ENCODE measurements at places on chromosomes 3 and 15.

- no peak for DNase-seq
Measured at GRCh38 chr3:153749070-153749610, 372.1 kb upstream of the ARHGEF26 start.

DNA sequence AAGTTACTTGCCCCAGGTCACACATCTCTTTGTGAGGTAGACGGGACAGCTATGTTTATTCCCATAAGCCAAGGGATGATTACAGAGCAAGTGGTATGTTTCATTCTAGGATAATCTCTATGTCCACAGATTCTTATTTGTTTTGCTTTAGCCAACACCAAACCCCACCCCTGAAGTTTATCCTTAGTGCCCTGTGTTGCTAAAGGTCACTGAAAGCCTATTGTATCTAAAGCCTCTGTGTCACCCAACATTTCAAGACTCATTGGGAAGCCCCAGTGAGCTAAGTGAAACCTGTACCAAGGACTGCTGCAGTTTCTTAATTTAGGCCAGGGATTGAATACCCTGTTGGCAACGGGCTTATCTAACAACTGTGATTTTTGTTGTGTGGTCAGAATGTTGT is 135.6 kb downstream of the ADAMTS9 start:
- DNase-seq = no peak

GRCh38 chr3:61819861-61820260 is 258.5 kb downstream of the PTPRG start:
- DNase-seq = no peak

- DNase-seq = no peak
Measured at GRCh38 chr3:94158512-94158911, 95.7 kb downstream of the NSUN3 start.

- DNase-seq = no peak
Measured at GRCh38 chr3:196772102-196772501, 32.4 kb downstream of the PAK2 start.

GRCh38 chr3:59299561-59299960 is 249.7 kb upstream of the CFAP20DC start:
- no peak for DNase-seq

GRCh38 chr3:167839460-167840134 is 104.1 kb downstream of the SERPINI1 start:
- DNase-seq = no peak

GRCh38 chr3:168295027-168295426 is 199.3 kb upstream of the GOLIM4 start:
- DNase-seq = no peak

GRCh38 chr15:71701808-71702207 is 108.5 kb upstream of the NR2E3 start:
- DNase-seq = no peak

DNA sequence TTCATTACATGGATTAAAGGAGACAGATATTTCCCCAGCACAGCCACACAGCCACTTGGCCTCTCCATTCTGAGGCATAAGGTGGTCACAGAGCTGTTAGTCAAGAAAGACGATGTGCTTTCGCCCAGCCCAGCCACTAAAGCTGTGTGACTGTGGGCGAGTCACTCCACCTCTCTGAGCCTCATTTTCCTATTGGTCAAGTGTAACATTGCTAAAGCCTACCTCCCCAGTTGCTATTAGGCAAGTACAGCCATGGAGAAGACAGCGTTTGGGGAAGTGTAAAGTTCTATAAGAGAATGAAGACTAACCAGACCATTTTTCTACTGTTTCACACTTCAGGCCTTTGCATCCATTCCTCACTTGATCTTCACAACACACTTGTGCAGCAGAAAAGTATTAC is 24.1 kb downstream of the TMEM40 start:
- DNase-seq = no peak

GRCh38 chr3:151395806-151396205 is 11.3 kb upstream of the P2RY12 start:
- DNase-seq = no peak

GRCh38 chr15:73172508-73172907 is 120.2 kb downstream of the NEO1 start:
- DNase-seq = no peak

DNA sequence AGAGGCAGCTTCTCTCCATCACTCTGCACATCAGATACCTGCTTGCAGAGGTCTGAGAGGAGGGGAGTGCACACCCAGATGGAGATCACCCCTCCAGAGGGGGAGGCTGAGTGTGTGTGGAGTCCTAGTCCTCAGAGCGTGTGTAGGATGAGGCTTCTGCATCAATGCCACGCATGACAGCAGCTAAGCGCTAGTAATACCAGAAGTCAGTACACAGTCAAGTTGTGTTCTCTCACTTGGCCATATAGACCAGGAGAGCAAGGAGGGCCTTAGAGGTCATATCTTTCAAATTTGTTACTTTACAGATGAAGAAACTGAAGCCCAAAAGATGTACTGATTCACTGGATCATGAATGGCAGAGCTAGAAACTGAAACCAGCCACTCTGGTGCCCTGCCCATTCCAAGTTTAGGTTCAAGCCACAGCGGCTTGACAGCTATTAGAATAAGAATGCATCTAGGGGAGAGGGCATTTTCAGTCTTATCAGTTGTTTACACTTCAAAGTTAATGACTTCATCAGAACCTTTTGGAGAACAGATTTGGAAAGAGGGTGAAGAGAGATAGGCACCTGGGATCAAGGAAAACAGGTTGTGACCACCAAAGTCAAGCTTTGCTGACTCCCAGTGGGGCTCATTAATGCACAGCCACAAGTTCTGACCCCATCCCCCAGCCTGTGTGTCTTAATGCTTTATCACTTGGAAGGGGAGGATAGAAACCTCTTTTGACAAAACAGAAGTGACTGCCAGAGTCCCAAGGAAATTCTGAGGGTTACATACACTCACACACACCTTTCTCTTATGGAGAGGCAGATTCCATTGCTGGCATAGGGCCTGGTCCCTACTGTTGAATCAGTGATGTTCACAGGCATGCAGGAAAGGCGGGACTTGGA is 310.3 kb downstream of the CHST2 start:
- DNase-seq = no peak

DNA sequence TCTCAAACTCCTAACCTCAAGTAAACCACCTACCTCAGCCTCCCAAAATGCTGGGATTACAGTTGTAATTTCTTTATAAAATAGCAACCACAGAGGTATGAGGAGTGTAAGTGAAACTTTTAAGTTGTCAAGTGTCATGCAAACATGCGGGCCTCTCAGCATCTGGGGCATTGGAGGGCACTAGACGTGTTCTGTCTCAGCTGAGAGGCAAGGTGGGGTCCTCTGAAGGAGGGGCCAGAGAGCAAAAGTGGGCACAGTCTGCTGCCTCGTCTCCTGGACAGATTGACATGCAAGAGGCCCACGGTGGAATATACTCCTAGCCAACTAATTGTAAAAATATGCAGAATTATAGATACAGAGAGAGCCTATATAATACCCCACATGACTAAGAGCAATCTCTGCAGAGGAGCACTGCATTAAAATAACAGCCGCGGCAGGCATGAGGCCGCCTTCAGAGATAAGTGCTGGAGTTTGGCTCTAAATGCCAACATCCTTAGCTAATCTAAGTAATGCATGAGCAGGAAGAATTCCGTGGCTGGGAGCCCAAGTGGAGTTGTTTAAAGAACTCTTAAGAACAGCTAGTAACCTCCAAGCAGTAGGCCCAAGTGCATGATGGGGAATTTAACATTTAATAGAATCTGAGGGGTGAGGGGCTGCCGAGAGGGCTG is 87.8 kb upstream of the RNU6-1 start:
- no peak for DNase-seq

DNA sequence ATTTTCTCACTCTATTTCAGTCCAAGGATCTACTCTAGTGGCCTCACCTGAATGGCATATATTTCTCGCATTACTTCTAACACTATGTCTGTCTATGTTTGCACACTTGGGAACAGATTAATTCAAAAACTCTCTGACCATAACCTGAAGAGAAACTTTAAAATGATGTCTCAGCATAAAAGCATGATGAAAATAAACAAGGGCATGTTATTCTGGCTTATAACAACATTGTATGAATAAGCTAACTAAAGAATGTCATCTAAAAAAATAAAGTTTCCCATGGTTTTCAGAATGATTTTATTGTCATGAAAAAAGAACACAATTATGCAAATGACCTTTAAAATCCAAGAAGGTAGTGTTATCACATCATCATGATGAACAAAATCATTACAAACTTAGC is 85.5 kb upstream of the ROBO2 start:
- DNase-seq = no peak

DNA sequence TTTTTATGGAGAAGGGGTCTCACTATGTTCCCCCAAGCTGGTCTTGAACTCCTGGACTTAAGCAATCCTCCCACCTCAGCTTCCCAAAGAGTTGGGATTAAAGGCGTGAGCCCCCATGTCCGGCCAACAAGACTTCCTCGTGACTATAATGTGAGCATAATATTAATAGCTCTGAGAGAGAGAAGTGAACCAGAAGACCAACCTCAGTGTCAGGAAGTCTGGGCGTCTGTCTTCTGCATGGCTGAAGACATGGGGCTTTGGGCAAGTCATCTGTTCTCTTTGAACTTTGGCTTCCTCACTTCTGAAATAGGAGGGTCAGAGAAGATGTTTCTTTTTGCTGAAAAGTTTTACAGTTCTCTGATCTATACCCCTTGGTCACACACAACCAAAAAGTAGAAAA is 92.1 kb downstream of the SLC49A4 start:
- DNase-seq = no peak

DNA sequence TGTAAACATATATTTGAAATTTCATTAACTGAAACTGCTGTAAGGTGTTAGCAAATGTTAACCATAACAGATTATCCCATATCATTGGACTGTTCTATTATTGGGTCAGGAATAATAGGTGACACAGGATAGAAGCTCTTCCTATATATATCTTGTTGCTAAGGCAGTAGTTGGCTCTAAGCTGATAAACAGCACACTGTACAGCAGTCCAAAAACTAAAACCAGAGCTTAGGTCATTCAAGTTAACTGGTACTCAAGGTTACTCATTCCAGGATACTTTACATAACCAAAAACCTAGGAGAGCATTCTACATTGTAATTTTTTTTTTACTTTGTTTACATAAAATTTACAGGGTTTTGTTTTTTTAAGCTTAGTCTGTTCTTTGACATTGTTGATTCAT is 8.9 kb downstream of the DNAJC19 start:
- no peak for DNase-seq

DNA sequence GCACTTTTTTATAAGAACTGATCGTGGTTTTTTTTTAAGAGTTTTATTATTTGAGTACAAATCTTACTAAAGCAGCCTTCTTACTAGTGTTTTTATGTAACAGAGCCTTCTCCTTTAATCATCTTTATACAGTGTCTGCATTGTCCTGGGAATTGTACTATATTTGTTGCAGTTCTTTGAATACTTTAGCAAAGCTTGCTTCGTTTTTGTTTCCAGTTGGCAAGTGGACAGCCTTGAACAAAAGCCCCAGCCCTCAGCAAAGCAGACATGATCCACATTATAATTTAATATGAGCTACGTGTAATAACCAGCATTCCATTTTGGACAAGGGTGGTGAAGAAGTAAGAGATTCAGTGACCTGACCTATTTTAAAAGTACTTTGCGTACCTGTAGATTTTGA is 112.2 kb upstream of the FLNB start:
- DNase-seq = no peak

GRCh38 chr15:29270976-29271375 is 1.4 kb upstream of the NSMCE3 start:
- DNase-seq = no peak

DNA sequence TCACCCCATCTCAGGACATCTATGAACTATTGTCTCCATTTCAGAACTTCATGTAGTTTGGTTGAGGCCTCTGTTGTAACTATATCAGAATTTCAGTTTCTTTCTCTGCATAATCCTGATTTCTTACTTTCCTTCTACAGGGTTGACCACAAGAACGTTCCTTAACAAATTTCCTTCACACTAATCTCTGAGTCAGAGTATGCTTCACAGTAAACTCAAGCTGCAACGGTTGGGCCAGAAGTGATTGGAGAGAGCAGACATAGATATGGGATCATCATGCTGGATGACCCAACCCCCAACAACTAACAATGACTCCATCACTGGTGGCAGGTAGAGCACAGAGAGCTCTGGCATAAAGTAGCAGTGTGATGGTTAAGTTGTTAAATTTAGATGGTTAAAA is 128.8 kb upstream of the OSTN start:
- no peak for DNase-seq

DNA sequence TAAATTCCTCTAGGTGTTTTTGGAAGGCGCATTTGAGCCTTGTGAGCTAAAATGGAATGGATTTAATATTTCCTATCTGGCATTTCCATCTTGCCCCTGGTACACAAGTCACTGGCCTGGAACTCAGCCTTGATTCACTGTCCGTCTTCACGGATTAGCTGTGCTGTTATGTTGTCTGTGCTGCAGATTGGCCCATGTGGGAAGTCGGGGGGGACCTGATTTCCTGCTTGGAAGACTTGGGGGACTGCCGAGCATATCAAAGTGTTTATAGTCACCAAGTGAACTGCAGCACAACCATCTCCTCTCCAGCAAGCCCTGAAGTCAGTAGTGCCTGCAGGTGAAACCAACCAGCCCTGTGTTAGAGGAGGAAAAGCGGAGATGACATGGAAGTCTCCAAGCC is 12.2 kb downstream of the GHRL start:
- no peak for DNase-seq

DNA sequence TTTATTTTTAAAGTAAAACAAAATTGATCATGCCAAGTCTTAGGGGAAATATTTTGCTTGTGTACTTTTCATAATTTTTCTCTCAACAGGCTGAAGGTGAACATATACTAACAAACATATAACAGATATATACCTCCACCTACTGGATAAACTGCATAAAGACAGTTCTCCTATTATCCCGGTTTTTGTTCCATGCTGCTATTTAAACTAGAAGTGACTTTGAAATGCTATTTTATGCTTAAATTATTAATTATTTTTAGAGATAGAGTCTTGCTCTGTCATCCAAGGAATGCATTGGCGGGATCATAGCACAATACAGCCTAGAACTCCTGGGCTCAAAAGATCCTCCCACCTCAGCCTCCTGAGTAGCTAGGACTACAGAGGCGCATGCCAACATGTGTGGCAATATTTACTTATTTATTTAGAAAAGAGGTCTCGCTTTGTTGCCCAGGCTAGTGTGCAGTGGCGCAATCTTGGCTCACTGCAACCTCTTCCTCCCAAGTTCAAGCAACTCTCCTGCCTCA is 49.8 kb downstream of the ST3GAL6 start:
- DNase-seq = peak; percentile 69

DNA sequence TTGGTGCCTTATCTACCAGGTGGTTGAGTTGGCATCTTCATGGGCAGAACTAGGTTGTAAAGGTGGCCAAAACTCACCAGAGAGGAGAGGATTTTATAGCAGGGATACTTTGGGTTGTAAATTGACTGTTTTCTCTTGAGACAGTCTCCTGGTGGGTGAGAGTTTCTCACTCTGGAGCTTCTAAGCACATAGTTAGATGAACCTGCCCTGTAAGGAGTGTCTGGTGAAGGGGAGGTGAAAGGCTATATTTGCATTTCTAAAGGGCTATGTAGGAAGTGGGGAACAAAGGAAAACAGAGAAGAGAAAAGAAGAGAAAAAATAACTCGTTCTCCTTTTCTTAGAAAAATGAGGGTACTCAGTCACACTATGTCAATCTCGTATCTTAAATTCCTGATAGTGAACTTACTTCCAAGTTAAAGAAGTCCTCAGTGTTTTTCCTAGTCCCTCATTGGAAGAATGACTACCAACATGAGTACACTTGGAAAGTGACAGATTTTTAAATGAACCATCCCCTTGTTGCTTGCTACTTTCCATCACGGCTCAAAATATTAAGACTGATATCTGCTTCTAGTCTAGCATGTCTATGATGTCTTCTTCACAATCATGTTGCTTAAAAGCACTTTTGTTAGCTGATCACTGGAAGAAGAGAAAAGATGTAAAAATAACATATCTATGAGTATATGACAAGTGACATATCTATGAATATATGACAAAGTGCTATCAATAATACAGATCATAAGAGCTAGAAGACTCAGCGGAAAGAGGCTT is 113.8 kb upstream of the P2RY1 start:
- DNase-seq = no peak

Measured in KBM-7 (cell line).